Posterior cingulate gyrus (tissue), 11 donors: ENCODE measurements at places on chromosomes 7 and 10.
A peak's percentile ranks its signal among the peaks of the same experiment; 100 is the strongest.

DNA sequence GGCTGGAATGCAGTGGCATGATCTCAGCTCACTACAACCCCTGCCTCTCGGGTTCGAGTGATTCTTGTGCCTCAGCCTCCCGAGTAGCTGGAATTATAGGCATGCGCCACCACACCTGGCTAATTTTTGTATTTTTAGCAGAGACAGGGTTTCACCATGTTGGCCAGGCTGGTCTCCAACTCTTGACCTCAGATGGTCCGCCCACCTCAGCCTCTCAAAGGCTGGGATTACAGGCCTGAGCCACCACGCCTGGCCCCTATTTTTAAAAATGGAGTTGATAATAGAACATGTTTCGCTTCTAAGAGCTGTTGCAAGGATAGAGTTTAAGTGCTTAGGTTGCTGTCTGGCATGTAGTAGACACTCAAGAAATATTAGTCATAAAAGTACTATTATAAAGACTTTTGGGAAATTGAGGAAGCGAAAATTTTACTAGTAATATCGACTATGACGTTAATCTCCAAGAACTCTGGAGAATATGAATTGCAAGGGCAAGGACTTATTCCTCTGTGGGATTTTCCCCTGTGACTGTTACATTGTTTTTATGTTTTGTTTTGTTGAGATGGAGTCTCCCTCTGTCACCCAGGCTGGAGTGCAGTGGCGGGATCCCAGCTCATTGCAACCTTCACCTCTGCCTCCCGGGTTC is 7.9 kb downstream of the GTF2I start:
- no peak for DNase-seq

GRCh38 chr10:117686606-117687005 is 144.1 kb downstream of the EMX2 start:
- no peak for DNase-seq

- no peak for DNase-seq
Observed at GRCh38 chr7:98282703-98283102, 1.2 kb downstream of the BRI3 start.

- DNase-seq: no peak
Observed at GRCh38 chr7:41869596-41869995, 166.7 kb upstream of the INHBA start.

DNA sequence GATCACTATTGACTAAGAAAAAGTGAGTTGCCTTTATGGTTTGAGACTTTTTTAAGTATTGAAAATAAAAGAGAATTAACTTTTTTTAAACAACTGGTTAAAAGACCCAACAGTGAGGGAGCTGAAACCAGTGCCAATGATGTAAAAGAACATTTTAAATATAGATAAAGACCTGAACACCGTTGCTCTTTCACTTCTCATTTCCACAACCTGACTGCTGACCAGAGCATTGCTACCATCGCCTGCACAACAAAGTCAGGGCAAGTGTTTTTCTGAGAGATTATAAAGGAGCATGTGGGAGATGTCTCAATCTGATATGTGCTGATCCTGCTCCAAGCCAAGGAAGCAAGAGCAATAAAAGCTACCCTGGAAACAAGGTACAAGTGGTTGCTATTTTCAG is 34.7 kb downstream of the IMMP2L start:
- no peak for DNase-seq

- no peak for DNase-seq
Observed at GRCh38 chr10:95181726-95182125, 12.3 kb upstream of the ACSM6 start.

- DNase-seq: no peak
Observed at GRCh38 chr7:54785261-54785660, 26.2 kb upstream of the SEC61G start.

DNA sequence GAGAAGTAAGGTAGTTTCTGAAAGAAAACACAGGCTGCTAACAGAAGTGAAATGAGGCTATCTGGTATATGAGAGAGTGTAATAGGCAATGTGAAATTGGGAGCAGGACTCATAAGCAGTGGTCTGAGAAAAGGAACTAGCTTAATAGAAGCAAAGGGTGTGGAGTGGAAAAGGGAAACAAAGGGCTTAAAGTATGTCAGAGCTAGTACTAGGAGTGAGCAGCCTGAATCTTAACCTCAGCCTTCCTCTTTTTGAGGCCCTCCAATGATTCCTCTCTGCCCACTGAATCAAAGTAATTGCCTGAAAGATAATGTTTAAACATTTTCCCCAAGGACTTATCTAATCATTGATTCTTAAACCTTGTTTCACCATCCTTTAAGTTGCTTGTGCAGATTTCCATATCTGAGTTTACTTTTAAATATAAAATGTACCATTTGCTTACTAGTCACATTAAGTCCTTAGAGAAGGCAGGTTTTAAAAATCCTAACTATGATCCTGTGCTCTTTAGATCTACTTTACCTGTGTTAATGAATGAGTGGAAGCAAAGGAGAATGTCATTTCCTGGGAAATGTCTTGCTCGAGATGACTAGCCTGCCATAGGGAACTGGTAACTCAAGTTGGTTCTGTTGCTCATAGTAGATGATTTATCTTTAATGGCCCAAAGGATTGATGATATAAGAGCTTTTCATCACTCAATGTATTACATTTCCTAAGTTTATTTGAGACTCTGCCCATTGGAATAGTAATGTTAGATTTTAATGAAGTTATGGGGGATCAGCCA is 155.0 kb downstream of the SKAP2 start:
- DNase-seq: no peak

DNA sequence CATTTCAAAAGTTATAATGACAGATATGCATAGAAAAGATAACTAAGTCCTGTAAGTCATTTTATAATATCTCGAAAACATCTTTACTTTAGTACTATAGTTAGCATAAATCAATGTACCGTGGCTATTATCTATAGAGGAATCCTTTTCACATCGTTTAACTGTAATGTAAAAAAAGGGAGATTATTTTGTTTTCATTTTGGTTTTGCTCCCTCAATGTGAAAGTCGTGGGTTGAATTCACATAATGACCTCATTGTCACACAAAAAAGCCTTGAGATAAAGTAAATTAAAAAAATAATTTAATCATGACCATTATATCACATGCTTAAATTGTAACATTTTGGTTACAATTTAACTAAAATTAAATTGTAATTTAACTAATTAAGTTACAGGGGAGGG is 560.5 kb upstream of the POT1 start:
- no peak for DNase-seq

DNA sequence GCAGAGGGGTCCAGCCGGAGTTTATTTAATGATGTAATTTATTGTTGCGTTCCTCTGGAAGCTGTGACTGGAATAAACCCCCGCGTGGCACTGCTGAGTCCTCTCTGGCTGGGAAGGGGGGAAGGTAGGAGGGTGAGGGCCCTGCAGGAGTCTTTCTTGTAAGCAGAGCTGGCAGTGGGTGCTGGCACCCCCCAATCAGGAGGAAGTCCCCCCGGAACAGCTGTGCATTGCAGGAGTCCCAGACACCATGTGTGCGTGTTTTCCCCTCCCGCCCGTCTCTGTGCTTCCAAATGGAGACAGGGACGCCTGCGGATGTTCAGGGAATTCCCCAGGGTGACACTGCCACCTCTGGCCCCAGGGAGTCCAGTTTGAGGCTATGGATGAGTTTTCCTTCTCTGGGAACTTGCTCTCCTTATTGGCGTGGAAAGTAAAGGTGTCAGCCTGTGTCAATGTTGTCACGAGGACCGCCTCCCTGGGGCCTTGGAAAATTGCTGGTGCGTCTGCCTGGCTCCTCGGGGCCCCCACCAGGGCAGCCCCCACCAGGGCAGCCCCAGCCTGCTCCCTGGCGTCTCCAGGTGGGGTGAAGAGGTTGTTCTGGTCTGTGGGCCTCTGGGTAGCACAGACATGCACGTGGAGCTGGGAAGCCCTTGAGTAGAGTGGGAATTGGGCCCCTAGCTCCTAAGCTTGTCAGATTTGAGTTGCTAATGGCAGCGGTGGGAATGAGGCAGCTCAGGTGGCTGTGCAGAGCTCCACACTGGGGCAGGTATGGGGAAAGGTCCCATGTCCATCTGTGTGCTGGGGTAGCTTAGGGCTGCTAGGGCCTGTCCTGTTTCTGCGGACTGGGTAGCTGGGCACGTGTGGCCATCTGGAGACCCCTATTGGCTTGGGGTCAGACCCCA is 2.7 kb downstream of the FZD9 start:
- no peak for DNase-seq

DNA sequence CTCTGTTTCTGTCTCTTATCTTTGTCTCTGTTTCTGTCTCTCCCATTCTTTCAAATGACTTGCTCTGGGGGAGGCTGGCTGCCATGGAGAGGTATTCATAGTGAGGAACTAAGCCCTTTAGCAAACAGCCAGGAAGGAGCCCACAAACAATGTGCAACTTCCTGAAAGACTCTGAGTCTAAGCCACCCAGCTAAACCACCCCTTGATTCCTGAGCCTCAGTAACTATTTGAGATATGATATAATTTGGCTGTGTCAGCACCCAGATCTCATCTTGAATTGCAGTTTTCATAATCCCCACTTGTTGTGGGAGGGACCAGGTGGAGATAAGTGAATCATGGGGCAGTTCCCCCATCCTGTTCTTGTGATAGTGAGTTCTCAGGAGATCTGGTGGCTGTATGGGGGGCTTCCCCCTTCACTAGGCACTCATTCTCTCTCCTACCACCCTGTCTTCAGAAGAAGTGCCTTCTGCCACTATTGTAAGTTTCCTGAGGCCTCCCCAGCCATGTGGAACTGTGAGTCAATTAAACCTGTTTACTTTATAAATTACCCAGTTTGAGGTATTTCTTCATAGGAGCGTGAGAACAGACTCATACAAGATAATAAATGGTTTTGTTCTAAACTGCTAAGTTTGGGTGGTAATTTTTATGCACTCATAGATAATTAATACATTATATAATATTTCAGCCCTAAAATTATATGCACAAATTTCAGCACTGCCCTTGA is 121.2 kb upstream of the FOXP2 start:
- no peak for DNase-seq

DNA sequence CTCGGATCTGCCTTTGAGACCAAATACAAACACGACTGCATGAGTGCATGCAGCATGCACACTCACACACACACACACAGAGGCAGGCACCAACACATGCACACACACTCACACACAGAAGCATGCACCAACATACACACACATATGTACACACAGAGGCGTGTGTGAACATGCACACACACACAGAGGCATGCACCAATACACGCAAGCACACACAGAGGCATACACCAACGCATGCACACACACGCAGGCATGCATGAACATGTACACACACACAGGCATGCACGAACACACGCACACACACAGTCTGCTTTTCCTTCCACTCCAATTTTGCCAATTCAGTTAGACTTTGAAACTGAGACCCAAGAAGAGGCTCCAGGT is 67.3 kb upstream of the COL13A1 start:
- DNase-seq: no peak

DNA sequence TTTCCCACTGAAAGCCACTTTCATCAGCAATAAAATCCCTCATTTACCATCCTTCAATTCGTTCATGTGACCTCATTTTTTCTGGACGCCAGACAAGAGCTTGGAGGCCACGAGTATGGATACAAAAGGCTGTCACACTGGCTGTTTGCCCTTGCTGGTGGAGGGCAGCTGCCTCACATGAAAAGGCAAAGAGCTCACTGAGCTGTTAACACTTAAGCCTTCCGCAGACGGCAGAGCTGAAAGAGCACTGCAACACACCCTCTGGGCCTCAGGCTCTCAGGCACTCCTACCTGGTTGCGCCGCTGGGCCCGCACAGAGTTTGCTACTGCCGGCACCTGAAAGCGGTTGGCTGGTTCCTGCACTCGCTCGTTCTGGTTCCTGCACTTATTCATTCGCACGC is 193.5 kb downstream of the CFTR start:
- DNase-seq: peak; percentile 60

GRCh38 chr7:33418251-33418701 is 288.9 kb downstream of the BBS9 start:
- no peak for DNase-seq

- no peak for DNase-seq
Observed at GRCh38 chr7:90569368-90569767, 26.8 kb upstream of the CDK14 start.

DNA sequence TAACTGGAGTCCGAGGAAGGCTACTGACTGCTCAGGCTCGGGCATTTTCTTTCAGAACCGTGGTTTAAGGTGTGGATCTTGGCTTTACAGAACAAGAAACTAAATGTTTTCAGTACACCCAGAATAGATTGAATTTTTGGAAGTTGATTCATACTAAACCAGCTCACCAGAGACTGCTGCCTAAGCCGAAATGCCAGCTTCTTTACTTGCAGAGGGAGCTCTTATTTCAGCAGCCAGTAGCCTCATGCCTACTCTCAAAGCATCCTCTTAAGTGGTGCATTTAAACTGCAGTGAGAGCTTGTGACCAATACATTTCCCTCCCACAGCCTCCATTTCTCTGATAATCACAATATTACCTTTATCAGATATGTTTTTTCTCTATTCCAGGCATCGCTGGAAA is 615.1 kb downstream of the SUGCT start:
- no peak for DNase-seq

GRCh38 chr10:59991661-59992060 is 85.3 kb upstream of the CCDC6 start:
- no peak for DNase-seq

GRCh38 chr7:38382684-38383083 is 109.2 kb upstream of the TARP start:
- DNase-seq: no peak

GRCh38 chr7:127665922-127666321 is 13.9 kb downstream of the SND1 start:
- no peak for DNase-seq

GRCh38 chr10:127299956-127300689 is 103.7 kb upstream of the INSYN2A start:
- DNase-seq: no peak

- DNase-seq: peak; percentile 93
Observed at GRCh38 chr7:131109759-131110296, 217.8 kb upstream of the MKLN1 start.

DNA sequence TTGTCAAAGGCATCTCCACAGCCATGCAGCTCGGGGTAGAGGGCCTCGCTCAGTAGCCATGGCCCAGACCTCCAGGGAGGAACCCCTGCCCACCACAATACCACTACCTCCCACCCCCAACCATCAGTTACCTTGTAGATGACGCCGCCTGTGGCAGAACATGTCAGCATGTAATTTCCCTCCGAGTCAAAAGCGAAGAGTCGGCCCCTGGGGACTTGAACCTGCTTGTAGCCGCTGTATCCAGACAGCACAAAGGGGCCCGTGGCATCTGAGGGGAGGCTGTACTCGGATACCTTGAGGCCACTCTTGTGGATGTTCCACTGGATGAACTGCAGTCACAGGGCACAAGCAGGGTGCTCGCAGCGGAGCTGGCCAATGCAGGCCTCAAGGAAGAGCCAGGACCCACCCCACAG is 16.3 kb upstream of the CYREN start:
- no peak for DNase-seq

GRCh38 chr10:34808336-34808735 is 6.8 kb downstream of the PARD3 start:
- DNase-seq: no peak
